ENCODE measurements at places on chromosomes 5 and 9.

GRCh38 chr5:153537207-153537606 lies 46.7 kb downstream of the GRIA1 start:
- DNase-seq = no peak

- DNase-seq = no peak
These were observed 37.2 kb downstream of the NUDT12 start for GRCh38 chr5:103525361-103525760.

DNA sequence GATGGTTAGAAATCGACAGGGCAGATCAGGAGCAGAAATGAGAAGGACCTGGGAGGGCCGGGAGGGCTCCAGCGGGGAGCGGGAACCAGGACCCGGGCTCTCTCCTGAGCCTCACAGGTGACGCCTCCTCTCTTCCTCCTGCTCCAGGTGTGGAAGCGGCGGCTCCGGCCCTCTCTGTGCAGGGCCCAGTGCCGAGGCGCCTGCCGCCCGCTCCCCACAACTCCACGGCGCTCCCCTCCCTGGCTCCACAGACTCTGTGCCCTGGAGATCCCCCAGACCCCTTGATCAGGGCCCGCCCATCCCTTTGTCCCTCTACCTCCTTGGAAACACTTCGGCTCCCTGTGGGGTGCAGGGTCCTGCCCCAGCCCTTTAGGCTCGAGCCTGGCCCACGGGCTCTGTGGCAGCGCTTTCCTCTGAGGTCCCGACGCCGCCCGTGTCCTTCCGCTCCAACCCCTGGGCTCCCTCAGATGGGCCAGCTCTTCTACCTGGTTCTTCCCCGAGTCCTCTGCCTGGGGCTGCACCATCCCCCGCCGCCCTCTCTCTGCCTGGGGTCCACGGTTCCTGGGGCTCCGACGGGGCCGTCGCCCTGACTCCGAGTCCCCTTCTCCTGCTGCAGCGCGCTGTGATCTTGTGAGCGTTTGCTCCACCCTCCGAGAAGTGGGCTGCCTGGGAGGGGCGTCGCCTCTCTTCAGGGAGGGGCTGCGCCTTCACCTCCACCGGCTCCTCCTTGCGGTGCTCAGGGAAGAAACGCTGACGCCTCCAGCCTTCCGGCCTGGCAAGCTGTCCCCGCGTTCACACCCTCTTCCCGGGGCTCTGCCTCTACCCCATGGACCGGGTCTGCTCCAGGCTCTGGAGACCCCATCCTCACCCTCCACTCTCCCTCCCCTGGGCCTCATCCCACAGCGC lies 22.4 kb upstream of the SLC6A3 start:
- DNase-seq = no peak

- DNase-seq = no peak
These were observed 68.7 kb upstream of the CTSL start for GRCh38 chr9:87657190-87657589.

DNA sequence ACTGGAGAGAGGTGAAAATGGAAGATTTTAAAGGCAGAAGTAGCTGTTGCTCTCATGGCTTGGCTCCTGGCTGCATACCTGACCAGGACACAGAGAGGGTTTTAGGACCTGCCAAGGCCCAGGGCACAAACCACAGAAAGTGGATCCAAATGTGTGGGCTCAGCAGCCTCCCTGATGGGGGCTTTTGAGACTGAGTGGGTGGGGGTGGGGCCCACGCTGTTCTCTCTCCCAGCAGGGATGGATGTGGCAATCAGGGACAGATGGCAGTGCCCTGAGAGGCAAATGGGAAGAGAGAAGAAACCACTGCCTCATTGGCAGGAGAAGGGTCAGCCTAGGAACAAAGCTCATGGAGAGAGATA lies 34.9 kb upstream of the TIFAB start:
- no peak for DNase-seq

DNA sequence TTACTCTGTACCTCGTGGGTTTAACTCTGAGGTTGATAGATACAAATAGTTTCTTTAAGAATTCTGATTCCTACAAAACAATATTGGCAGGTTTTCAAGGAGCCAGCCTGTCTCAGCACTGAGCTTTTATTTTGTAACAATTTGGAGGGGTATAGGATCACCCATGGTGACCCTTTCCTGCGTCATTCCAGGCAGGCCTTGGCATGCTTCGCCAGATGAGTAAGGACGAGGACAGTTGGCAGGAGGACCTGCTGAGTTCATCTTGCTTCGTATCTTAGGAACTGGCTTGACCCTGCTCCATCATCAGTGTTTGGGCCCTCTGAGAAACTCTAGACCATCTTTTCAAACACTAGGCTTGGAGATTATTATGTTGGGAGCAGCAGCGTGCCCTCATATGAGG lies 17.9 kb downstream of the ZNF462 start:
- no peak for DNase-seq

DNA sequence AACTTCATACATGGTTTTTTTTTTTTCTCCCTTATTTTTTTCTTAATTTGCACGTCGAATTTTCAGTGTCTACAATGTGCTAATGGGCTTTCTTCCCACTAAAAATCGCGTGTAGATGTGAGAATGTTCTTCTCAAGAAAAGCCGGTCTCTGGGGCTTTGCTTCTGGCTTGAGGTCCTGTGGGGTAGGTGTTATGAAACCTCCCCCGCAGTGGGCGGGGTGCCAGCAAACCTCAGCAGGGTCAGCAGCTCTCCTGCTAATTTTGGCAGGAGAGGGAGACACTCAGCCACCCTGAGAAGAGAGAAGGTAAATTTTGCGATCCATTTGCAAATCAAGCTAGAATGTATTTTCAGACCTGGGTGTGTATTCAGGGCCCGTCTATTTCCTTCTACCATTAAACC lies 59.9 kb downstream of the NPR3 start:
- DNase-seq = no peak

DNA sequence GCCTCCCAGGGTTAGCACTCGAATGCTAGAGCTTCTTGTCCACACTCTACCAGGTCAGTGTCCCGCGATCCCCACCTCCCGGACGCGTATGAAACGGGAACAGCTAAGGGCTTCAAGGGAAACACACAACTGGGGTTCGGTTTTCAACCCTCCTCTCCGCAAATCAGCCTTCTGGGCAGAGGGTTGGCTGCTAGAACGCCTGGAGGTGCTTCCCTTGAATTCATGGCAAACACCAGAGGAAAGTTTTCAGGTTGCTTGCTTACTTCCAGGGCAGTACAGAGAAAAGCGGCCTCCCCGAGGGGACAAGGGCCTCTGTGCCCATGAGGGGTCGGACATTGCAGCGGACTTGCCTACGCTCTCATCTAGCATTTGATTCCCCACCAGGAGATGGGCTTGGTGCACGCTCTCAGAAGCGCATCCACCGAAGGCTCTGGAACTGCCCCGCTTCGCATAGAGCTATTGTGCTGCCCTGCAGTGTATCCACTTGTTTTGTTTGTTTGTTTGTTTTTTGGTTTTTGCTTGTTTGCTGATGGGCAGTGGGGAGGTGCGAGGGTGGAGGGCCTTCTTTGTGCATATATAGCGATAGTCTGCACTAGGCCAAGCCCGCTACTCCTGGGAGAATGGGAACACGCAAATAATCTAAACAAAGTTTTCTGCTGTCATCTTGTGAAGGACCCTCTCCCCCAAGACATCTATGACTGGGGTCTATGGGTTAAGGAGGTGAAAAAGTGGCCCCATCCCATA lies 1.3 kb upstream of the DMRT3 start:
- DNase-seq = no peak

- no peak for DNase-seq
These were observed 143.0 kb upstream of the TARS1 start for GRCh38 chr5:33297760-33298216.

- DNase-seq = peak; percentile 56
These were observed 724 bp downstream of the NR2F1-AS1 start for GRCh38 chr5:93580063-93580926.

DNA sequence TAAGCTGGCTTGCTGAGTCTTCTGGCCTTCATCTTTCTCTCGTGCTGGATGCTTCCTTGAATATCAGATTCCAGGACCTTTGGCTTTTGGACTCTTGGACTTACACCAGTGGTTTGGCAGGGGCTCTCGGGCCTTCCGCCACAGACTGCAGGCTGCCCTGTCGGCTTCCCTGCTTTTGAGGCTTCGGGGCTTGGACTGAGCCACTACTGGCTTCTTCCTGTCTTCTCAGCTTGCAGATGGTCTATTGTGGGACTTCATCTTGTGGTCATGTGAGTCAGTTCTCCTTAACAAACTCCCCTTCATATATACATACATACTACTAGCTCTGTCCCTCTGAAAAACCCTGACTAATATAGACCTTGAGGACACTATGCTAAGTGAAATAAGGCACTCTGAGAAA lies 78.3 kb upstream of the SSBP2 start:
- DNase-seq = no peak

GRCh38 chr5:96195123-96195522 lies 233.5 kb upstream of the ELL2 start:
- no peak for DNase-seq

DNA sequence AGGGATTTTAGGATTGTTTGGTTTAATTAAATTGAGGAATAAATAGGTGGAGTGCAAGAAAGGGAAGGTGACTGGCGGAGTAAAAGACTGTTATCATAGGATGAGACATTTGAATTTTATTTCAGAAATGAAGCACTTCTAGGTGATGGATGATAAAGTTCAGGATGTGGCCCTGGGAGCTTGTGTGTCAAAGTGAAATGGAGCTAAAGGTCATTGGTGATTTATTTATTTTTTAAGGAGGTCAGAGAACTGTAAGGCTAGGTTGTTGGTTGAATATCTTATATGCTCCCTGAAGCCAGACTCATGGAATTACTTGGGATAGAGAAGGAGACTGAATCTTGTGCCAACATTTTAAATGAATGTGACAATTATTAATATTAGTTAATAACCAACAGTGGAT lies 40.5 kb downstream of the PBX3 start:
- no peak for DNase-seq

GRCh38 chr5:5787373-5787772 lies 364.9 kb downstream of the ICE1 start:
- no peak for DNase-seq

DNA sequence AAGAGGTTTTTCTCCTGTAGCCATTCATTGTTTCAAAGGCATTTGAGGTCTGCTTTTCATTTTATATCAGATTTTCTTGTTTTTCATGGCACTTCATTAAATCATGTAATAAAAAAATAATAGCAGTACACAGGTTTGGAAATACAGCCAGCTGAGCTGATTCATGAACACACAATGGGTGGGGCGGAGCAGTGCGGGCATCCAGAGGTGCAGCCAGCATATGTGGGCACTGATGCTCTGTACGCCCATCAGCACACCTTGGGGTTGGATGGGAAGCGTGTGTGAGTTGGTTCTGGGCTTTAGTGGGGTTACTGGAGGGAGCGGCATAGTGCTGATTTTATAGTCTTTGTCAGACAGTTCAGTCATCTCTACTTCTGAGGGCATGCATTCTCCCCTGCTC lies 54.2 kb upstream of the IRX4 start:
- DNase-seq = no peak

DNA sequence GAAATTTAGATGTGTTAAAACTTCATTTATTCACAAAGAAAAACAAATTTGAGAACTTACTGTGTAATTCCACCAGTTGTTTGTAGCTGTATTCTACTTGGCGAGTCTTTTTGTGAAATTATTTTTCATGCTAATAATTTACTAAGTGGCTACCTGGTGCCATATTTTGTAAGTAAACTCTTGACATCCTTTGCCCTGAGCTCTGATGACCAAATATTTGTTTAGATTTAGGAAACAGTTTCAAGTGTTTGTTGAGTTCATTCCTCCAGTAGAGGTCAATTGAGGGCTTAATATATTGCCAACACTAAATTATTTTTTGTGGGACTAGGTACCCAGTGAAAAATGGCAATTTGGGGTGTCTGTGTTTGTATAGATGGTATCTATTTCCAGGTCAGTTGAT lies 3.7 kb downstream of the CNTLN start:
- DNase-seq = no peak

- no peak for DNase-seq
These were observed 22.6 kb downstream of the SEMA5A start for GRCh38 chr5:9523090-9523823.

GRCh38 chr5:50767588-50767987 lies 101.2 kb downstream of the PARP8 start:
- no peak for DNase-seq

DNA sequence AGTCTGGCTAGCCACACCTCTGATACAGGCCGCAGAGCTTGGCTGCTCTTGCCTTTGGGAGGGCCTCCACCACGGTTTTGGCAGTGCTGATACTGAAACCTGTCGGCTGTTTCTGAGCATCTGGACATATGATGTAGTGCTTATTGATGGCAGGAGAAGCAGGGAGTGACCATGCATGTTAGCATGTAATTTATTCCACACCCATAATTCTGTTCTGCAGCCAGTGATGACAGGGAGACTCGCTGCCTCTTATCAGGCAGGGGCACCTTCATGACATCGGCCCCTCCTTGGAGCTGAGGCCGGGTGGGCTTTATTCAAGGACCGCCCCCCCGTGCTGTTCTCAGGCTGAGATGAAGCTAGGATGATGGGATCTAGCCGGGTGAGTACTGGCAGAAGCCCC lies 49.0 kb downstream of the OLFM1 start:
- no peak for DNase-seq

- DNase-seq = no peak
These were observed 827.2 kb downstream of the MAT2B start for GRCh38 chr5:164332349-164333196.

DNA sequence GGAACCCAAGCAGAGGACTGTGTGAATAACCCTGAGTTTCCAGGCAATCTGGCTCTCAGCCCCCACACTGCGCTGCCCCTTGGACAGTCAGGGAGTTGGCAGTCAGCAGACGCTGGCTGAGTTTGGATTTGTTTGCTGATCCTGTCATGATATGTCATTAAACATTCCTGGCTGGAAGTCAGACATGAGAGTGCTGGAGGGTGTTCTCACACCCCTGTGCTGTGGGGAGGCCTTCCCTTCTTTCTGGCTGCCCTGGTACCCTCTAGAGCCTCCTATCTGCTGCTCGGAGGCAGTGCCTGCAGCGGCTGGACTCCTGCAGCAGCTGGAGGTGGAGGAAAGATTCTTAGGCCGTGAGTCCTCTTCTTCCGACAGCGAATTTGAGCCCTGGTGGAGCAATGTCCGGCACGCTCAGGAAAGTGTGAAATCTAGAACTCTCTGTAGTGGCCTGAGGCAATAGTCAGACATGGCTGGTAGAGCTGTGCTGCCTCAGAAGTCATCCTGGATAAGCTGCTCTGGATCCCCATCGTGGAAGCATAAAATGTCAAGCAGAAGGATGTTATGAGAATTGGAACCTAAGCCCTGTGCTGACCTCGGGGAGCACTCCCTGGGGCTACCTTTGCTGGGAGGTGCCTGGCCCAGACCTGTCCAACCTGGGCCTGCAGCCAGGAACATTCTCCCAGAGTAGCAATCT lies 72.0 kb downstream of the PDE8B start:
- DNase-seq = no peak

GRCh38 chr5:23450187-23450586 lies 57.2 kb upstream of the PRDM9 start:
- no peak for DNase-seq

All from DMS79 treated with DMSO at 0.1 percent for 48 hours (cell line).